ENCODE measurements at places on chromosomes 6 and 20. TPM values are rescaled to one million over a fixed set of nuclear protein-coding genes. Genes with fewer than 3 reads are reported as not detected.

The TMEM244 gene
- not detected for polyA plus RNA-seq

The HMGCLL1 gene
- polyA plus RNA-seq: 13.6 TPM

The BPIFB1 gene
- polyA plus RNA-seq: not detected

The GTSF1L gene
- polyA plus RNA-seq: not detected

The FRMD1 gene
- not detected for polyA plus RNA-seq

The EHMT2 gene
- 89.6 TPM for polyA plus RNA-seq

The CTAGE9 gene
- not detected for polyA plus RNA-seq

The TEAD3 gene
- 78.3 TPM for polyA plus RNA-seq

The ESR1 gene
- 4.5 TPM for polyA plus RNA-seq

The DPPA5 gene
- not detected for polyA plus RNA-seq

The TAF8 gene
- polyA plus RNA-seq: 18.3 TPM
